ENCODE measurements at places on chromosomes 7 and 10.
A peak's percentile ranks its signal among the peaks of the same experiment; 100 is the strongest.

GRCh38 chr7:50681432-50682045 lies 101.2 kb downstream of the GRB10 start:
- no peak for DNase-seq

DNA sequence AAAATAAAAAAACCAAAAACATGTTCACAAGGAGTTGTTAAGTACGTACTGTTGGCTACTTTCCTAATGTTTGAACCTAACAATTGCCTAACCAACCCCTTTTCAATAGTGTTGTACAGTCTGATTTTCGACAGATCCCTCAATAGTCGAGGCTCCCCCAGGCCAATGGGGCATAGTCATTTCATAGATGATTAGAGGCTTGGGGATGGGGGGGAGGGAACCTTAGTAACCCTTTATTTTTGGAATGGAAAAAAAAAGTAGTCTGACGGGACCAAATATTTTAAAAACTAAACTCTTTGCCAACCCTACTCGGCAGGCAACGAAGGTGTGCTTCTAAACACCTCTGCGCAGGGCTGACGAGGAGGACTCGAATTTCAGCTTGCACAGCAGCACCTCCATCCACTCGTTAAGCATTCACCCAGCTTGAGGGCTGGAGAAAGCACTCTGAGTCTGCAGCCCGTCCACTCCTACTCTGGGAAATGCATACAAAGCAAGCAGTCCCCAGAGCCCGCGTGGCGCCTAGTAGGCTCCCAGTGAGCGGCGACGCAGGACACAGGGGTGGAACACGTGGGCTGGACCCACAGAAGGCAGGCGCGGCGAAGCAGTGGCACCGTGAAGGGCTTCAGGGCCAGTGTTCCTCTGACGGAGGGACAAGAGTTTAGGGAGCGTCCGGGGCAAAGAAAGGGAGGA lies 899 bp downstream of the PUS7 start:
- no peak for DNase-seq

DNA sequence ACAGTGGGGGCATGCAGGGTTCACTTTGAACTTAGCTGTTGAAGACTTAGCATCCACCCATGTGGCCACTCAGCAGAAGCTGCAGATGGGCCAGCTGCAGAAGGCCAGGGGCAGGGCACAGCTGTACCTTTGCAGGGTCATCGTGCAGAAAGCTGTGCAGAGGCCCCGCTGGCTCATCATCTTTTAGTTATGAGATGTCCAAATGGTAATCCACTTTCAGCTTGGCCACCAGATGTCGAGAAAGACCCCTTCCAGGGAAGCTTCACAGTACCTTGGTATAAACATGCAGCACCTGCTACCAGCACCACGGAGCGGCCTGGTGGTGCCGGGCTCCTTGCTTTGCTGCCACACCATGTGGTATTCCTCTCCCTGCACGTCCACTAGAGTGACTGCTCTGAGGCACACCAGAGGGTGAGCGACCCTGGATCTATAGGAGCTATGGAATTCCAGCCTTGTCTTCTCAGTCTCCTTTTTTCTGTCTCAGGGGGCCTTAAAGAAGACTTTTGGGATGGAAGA lies 74.2 kb upstream of the LAMB4 start:
- no peak for DNase-seq

- DNase-seq = peak; percentile 67
Observed at GRCh38 chr7:139133335-139134139, 24.0 kb upstream of the ZC3HAV1 start.

- no peak for DNase-seq
Observed at GRCh38 chr7:2003931-2004812, 228.6 kb downstream of the MAD1L1 start.

DNA sequence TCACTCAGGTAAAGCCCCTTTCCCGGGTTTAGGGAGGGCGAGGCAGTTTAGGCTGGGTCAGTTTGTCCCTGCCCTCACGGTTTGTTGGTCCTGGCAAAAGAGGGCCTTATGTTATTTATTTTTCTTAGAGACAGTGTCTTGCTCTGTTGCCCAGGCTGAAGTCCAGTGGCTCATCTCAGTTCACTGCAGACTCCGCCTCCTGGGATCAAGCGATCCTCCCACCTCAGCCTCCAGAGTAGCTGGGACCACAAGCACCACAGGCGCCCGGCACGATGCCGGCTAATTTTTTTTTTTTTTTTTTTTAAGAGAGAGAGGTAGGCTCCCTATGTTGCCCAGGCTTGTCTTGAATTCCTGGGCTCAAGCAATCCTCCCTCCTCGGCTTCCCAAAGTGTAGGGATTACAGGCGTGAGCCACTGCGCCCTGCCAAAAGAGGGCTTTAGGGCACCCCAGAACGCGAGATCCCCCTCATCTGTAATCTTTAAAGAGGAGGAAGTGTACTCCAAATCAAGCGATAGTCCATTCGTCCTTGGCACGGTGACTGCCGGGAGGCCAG lies 626 bp upstream of the BMS1 start:
- no peak for DNase-seq

DNA sequence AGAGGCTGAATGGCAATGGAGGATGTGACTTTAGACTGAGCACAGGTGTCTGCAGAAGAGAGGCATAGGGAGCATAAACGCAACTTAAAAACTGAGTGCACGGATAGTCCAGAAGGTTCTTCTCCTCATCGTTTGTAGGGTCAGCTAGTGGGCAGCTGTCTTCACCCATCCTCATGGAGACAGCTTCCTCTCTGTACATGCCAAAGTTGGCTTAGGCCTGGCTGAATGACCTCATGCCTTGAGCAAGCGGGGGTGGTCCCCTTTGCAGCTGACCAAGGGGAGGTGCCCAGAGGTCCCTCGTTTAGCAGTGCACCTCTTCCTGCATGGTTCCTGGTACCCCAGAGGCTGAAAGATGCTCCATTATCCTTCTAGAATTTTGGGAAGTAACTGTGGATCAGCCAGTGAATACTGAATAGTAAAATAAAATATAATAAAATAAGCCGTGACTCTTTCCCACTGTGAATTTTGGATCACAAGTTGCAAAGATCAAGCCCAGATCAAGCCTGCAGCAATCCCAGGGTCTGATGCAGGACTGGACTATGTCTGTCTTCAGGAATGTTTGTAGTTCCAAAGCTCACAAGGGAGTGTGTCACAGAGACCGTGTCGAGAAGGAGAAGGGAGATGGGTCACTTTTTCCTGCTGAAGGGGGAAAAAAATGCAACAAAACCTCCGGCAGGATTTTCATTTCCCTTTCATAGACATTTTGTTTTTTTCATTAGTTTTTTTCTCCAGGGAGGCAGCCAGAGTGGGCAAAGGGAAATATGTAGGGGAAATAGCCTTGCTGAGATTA lies 295.3 kb upstream of the MKI67 start:
- DNase-seq = no peak

- DNase-seq = peak; percentile 22
Observed at GRCh38 chr10:63466144-63466935, 563 bp upstream of the JMJD1C start.

DNA sequence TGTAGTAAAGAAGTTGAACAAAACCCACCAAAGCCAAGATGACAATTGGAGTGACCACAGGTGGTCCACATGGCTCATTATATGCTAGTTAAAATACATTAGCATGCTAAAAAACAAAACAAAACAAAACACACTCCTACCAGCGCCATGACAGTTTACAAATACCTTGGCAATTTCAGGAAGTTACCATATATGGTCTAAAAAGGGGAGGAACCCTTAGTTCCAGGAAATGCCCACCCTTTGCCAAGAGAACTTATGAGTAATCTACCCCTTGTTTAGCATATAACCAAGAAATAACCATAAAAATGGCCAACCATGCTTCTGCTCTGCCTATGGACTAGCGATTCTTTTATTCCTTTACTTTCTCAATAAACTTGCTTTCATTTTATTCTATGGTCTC lies 979.1 kb upstream of the POT1 start:
- no peak for DNase-seq

DNA sequence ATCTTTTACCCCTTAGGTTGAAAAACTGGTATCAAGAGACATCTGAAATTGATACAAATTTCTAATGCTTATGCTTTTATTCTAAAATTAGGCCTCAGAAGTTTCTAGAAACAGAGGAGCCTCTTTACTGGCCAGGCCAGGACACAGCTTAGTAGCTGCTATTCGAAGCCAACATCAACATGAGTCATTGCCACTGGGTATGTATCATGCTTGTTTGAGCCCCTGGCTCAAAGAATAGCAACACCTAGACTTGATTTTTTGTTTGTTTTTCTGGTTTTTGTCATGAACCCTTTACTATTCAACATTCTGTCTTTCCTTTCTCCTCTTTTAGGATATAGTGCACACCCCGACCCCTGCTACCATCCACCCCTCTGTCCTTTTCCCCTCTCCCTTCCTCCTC lies 90.9 kb upstream of the STK17A start:
- no peak for DNase-seq

- no peak for DNase-seq
Observed at GRCh38 chr10:3813986-3814837, 29.2 kb upstream of the KLF6 start.

DNA sequence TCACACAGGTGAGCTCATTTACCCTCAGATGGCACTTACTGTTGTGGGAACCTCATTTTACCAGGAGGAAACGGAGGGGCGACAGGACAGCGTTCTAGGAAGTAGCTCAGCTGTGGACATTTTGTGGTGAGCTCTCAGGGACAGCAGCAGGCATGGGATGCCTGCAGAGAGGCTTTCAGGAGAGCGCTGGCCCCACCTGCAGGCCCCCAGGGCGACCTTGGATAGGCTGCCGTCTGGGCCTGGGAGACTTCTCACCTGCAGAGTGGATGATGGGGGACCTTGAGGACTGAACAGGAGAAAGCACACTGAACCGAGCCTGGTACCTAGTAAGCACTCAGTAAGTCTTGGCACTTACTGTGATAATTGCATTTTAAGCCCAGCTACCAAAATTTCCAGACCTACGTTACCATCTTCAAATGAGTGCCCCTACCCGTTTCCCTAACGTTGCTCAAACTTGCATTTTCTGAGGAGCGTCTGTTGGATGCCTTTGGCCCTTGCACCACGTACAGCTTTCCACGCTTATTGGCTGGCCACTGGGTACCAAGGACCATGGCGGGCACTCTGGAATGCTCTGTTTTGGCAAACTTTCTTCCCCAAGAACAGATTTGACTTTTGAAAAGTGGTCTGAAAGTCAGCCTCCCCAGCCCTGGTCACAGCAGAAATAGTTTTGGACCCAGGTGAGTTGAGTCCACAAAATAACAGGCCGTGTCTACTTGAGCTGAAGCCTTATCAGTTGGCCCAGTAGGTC lies 223.4 kb downstream of the EBF3 start:
- DNase-seq = no peak

DNA sequence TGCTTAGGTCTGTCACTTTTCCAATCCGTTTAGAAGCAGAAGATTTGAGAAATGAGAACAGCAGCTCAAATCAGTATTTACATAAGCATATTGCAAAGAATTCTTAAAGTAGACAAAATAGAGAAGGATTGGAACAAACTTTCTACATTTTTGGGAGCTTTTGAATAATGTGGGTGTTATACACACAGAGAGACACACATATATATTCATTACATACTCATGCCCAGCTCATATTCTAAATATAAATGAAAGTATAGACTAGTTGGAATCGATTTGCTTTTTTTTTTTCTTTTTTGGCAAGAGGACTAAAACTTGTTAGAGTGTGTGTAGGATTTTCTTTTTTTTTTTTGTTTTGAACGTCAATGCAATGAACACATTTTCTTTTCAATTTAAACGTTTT lies 538.9 kb downstream of the AUTS2 start:
- DNase-seq = no peak

DNA sequence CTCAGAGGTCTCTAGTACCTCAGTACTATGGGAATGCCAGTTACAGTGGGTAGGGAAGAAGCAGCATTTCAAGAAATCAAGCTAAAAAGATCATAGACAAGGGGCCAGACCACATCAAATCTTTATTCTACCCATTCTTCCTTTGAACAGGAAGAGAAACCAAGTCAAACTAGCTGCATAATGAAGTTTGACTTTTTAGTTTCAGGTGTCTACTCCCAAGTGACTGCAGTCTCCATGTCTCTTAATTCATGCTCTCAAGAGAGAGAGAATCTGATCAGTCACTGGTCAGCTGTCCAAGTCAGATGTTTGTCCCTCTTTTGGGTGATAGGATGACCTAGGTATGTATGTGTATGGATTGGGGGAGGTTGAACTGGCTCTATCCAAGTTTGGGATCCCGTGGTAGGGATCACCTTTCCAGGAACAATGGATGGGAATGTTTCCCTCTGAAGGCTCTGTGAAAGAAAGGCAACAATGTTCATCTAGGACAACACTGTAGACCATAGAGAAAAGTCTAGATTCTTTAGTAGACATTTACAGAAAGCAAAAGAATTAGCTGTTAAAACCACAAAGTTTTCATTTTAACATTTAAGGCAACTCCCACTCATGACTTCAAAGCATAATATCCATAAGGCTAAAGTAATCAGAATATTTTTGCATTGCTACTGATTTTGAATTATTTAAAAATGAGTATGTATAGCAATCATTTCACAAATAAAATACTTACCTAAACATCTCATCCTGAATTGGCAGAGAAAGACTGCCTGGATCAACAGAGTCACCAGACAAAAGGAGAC lies 30.1 kb upstream of the PRTFDC1 start:
- no peak for DNase-seq

DNA sequence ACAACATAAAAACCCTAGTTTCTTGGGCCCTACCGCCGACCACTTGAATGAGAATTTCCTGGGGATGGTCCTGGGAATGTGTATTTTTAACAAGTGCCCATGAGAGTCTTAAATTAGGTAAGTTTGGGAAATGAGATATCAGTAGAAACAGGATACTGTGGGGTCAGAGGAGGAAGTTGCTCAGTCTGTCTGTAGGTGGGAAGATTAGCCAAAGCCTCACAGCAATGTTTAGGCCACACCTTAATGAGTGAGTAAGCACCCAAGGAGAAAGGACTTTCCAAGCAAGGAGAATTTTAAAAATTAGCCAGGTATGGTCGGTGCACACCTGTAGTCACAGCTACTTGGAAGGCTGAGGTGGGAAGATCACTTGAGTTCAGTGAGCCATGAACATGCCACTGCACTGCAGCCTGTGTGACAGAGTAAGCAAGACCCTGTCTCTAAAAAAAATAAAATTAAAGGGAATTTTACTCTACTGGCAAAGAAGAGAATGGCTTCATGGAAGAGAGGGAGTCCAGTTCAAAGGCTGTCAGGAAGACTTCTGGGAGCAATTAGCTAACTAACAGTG lies 31.9 kb downstream of the PAPSS2 start:
- DNase-seq = no peak

DNA sequence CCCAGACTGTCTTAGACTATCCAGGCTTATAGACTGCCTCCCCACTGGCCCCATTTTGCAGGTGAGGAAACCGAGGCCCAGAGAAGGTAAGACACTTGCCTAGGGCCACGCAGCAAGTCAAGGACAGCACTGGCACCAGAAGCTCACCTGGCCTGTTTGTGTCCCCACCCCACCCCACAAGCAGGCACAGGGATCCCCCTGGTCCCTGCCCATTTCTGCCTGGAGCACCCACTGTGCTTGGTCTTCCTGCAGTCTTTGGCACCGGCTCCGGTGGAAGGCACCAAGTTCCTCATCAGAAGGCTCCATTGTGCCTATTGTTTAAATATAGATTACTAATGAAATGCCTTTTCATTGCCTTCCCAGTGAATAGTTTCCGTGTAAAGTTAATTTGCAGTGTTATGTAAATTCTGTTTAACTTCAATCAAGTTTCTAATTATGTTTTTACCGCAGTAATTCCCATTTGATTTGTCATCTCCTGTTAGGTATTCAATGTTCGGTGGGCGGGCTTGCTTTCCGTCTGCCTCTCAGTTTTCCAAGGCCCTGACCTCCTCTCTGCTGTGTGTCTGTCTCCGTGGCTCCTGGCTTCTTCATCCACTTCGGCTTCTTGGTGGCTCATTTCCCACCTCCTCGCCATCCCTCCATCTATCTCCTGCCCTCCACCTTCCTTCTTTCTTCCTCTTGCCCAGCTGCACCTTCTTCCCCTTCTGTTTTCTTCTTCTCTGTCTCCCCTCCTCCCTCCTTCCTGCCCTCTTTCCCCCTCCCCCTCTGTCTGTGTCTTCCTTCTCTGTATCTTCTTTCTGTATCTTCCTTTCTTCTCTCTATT lies 75.8 kb downstream of the ZMIZ1 start:
- DNase-seq = no peak

Measured in AG09319 (cell line).